ENCODE measurements at places on chromosomes 4 and X.
A peak's percentile ranks its signal among the peaks of the same experiment; 100 is the strongest.

DNA sequence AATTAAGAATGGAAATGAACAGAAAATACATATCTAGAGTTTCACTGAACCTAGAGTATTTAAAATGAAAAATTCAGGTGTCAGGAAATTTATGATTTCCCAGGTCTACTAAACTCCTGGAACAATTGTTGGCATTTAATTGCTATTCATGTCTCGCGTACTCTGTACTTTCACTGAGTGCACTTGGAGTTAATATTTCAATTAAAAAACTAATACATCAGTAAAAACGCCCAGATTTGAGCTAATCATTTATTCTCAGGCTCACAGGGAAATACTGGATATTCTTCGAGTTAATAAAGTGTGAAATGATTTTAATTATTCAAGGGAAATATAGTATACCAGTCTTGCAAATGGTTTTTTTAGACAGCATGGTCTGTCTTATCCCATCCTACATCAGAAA is 125.9 kb downstream of the CHRNA9 start:
- no peak for DNase-seq

GRCh38 chr4:76666944-76667532 is 230.9 kb downstream of the SOWAHB start:
- no peak for DNase-seq

GRCh38 chr4:115366390-115366789 is 253.0 kb upstream of the NDST4 start:
- DNase-seq: no peak

DNA sequence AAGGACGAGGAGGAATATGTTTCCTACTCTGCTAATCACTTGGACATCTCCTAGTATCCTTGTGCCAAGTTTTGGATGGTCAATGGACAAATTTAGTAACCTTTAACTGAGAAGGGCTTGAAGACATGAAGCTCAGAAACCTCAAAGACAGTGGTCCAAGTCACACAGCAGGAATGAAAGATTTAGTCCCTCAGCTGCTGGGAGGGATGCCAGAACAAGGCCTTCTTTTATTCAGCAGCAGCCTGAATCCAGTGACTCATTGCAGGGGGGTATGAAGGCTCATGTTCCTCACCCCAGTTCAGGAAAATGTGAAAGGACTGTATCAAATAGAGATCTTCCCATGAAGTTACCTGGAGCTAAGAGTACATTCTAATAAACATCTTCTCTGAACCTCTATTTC is 214.9 kb upstream of the UGT8 start:
- DNase-seq: no peak

DNA sequence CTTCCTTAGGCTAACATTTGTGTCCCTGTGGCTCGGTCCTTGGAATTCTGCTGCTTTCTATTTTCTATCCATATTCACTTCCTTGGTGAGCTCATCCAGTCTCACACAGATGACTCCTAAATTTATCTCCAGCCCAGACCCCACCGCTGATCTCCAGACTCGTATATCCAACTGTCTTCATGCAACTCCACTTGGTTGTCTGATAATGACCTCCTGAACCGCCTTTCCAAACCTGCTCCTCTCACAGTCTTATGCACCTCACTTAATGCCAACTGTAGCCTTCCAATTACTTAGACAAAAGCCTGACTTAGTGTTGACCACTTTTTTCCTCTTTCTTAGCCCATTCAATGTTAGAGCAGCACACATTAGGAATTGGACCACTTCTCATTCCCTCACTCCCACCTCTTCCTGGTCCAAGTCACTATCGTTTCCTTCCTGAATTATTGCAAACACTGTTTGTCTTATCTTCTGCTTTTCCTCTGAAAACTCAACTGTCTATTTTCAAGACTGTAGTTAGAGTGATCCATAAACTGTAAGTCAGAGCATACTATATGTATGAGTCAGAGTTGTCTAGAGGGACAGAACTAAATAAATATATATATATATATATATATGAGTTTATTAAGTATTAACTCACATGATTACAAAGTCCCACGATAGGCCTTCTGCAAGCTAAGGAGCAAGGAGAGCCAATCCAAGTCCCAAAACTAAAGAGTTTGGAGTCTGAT is 292.5 kb downstream of the UNC5C start:
- no peak for DNase-seq

DNA sequence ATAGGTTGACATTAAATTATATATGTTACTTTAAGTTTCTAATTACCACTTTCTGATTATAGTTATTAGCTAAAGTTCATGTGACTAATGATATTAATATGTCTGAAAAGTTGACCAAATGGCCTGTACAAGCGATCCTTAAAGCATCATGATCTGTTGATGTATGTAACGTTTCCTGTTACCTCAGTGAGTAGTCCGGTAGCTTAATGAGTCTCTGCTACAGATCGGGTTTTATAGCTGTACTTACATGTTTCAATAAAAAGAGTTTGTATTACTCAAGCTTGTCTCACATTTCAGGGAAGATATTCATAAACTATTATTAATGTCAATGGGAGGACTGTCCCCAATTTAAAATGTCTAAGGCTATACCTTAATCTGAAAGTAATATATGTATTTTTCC is 246.3 kb downstream of the PPP3CA start:
- no peak for DNase-seq

GRCh38 chr4:3299122-3299975 is 6.5 kb downstream of the RGS12 start:
- DNase-seq: no peak

GRCh38 chr4:173661001-173661400 is 131.0 kb upstream of the HAND2 start:
- no peak for DNase-seq

DNA sequence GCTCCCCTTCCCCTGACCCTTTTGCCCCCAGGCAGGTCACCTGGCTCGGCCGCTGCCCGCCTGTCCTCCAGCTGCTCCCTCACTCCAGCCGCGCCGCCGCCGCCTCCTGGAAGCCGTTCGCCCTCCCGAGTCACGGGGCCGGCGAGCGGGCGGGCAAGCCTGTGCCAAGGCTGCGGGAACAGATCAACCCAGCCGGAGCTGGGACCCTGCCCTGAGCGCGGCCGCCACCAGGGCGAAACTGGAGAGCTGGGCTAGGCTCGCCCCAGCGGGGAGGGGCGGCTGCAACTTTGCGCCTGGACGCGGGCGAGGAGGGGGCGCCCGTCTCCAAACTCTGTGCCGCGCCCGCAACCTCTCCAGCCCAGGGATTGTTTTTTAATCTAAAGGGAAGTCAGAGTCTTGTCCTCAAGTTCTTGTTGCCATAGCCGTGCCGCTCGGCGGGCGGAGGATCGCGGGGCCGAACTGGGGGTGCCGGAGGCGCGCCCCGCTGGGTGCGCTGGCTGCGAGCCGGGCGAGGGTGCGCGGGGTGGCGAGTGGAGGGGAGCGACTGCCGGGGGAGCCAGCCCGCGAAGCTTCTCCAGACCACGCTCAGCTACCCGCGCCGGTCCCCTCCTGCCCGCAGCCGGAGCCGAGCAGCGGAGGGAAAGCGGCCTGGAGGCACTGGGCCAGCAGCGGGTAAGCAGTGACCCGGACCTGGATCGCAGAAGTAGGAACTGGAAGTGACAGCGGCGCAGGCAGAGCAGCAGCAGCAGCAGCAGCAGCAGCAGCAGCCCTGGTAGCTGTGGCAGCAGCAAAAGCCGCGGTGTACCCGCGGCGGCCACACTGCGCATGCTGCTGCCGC is 13.4 kb downstream of the ARHGEF6 start:
- DNase-seq: peak; percentile 80

GRCh38 chrX:40843643-40844042 is 108.3 kb upstream of the MED14 start:
- DNase-seq: no peak

- DNase-seq: no peak
Observed at GRCh38 chr4:71404049-71404448, 65.2 kb downstream of the SLC4A4 start.

DNA sequence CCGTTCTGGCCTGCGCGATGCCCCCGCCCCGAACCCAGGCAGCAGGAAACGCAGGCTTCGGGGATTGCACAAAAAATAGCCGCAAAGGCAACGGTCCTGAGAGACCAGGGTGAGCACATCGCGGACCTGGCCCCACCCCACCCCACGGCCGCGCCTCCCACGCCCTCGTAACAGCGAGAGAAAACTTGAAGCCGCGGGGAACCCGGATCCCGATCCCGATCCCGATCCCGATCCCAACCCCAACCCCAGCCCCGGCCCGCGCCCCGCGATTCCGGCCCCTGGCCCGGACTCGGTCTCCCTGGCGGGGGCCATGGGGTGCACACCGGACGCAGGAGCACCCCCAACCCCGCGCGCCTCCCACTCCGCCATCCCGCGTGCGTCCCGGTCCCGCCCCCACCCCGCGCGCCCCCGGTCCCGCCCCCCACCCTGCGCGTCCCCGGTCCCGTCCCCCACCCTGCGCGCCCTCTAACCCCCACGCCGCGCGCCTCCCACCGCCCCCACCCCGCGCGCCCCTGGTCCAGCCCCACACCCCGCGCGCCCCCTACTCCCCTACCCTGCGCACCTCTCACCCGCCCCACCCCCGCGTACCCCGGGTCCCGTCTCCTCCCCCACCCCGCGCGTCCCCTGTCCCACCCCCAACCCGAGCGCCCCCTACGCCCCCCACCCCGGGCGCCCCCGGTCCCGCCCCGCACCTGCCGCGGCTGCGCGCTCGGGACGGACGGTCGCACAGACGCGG is 29.0 kb downstream of the NOP14 start:
- peak; percentile 48 for DNase-seq

- no peak for DNase-seq
Observed at GRCh38 chrX:101409043-101409442, 1.0 kb downstream of the HNRNPH2 start.

- peak; percentile 33 for DNase-seq
Observed at GRCh38 chr4:80989921-80990544, 40.5 kb upstream of the BMP3 start.

GRCh38 chr4:95204873-95205272 is 343.9 kb downstream of the UNC5C start:
- peak; percentile 19 for DNase-seq
